ENCODE measurements at places on chromosomes 1 and 21.

- DNase-seq, result no peak
These were observed 19.7 kb downstream of the NFIA start for GRCh38 chr1:61102041-61102440.

- no peak for DNase-seq
These were observed 43.0 kb downstream of the PPP2R5A start for GRCh38 chr1:212328248-212328647.

DNA sequence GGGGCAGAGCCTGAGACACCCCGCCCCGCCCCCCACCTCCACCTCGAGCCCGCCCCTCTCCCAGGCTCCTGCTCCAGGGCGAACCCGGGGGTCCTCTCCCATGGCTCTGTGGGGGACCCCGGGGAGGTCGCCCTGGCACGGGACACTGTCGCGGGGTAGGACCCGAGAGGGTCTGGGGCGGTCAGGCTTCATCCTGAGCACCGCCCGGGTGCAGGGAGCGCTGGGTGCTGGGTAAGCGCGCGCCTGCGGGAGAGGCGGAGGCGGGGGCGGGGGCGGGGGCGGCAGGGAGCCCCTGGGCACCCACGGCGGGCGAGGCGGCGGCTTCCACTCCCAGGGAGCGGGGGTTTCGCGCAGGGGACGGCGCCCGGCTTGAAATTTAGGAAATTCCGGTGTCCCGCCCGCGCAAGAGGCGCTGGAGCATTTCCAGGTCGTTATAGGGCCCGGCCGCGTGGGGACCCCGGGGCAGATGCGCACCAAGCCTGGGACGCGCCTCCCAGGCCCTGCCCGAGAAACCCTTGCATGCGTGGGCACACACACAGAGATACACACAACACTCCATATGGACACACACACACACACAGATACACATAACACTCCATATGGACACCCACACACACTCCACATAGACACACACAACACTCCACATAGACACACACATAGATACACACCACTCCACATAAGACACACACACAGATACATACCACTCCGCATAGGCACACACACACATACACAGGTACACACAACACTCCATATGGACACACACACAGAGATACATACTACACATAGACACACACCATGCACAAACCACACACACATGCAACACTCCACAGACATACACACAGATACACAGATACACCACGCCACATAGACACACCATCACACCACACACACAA, 48.7 kb upstream of the SLC19A1 start:
- DNase-seq, result peak; percentile 71

- DNase-seq, result no peak
These were observed 256.5 kb downstream of the NFIA start for GRCh38 chr1:61338899-61339298.

DNA sequence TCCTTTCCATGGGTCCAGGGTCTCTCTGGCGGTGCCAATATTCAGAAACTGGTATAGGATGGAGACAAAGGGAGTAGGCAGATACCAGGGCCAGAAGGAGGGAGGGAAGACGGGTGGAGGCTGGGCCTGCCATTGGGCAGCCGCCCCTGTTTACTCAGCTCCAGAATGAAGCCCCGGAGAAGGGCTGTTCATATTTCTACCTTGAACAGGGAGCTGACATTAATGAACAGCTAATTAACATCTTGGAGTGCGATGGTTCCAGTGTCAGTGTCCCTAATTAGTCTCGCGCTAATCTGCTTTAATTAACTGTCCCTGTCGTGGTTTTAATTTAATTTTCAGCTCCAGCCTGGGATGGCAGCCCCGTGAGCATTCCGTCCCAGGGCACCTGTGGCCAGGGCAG, 113.8 kb downstream of the EPHB2 start:
- DNase-seq, result no peak

DNA sequence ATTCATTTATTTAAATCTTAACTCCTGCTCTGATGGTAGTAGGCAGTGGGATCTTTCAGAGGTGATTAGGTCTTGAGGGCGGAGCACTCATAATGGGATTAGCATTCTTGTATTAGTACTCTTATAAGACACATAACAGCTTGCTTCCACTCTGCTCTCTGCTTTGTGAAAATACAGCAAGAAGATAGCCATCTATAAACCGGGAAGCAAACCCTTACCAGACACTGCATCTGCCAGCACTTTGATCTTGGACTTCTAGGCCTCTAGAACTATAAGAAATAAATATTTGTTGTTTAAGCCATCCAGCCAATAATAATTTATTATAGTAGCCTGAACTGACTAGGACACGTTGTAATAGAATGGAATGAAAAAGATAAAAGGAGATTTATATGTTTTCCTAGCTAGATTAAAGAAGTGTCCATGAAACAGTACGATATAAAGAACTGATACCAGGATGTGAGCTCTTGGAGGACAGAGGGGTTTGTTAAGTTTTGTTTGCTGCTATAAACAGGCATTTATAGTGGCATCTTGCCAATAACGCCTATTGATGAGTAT, 869.9 kb downstream of the MRPL39 start:
- DNase-seq, result no peak

DNA sequence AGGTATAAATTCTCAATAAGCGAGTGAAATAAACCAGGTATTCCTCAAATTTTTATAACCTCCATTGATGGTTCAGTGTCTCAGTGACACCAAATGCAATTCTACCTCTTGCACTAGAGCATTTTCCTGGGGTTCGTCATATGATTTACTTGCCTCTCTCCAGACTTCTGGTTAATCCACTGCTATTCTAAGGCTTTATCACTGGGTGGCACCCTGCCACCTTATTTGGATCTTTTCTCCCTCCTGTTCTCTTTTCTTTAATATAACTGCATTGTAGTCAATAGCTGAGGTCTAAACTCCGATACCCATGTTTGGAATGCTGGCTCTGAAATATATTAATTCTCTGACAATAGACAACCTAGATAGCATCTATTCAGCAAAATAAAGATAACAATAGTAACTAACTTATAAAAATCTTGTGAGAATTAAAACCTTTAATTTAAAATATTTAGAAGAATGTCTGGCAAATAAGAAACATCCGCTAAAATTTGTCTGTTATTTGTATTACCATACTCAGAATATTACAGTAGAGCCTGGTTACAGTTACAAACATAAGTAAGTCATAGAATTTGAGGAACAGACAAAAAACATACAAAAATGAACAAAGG, 436.4 kb downstream of the PLA2G4A start:
- DNase-seq, result no peak

- no peak for DNase-seq
These were observed 24.5 kb upstream of the SHCBP1L start for GRCh38 chr1:182977480-182977879.

GRCh38 chr1:13627127-13627526, 43.5 kb downstream of the PDPN start:
- DNase-seq, result no peak

- no peak for DNase-seq
These were observed 37.6 kb downstream of the OR10R2 start for GRCh38 chr1:158509471-158510156.

- no peak for DNase-seq
These were observed 56.5 kb downstream of the TOMM20 start for GRCh38 chr1:235072096-235072495.

DNA sequence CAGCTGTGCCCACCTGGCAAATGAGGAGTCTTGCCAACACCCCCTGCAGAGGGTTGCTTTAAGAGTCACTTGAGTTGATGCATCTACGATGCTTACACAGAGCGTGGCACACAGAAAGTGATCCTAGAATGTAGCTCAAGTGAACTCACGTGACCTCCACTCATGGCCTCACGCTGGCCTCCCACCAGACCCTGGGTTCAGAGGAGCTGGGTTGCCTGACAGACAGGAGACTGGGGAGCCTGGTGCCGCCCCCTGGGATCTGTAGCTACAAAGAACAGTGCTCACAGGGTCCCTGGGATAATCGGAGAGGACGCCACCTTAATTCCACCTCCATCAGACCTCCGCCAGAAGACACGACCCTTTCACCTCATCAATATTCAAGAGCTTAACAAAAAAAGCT, 81.4 kb upstream of the CASZ1 start:
- DNase-seq, result no peak

DNA sequence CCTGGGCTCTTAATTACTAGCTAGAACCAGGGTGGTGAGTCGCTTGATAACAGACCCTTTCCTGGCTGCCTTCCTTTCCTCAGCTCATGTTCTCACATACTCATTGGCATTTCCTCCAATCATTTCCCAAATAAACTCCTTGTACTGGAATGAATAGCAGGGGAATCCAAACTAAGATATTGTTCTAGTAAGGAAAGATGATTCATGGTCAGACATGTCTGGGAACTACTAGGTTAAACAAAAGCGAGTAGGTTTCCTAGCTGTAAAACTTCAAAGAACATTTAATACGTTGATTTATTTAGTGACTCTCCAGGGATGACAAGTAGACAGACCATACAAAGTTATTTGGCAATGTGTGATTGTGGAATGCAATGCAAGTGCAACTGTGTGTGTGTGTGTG, 121.2 kb upstream of the KCNJ6 start:
- DNase-seq, result no peak

- DNase-seq, result no peak
These were observed 119.3 kb downstream of the HLCS start for GRCh38 chr21:36847189-36847588.

GRCh38 chr1:109113590-109114341, at the start of gene ELAPOR1:
Gene ELAPOR1 (plus strand): TSS chr1:109114115. CDS start chr1:109114184, 69 bp downstream.
- peak; percentile 79 for DNase-seq

GRCh38 chr1:209808059-209808581, 2.2 kb upstream of the IRF6 start:
- no peak for DNase-seq

DNA sequence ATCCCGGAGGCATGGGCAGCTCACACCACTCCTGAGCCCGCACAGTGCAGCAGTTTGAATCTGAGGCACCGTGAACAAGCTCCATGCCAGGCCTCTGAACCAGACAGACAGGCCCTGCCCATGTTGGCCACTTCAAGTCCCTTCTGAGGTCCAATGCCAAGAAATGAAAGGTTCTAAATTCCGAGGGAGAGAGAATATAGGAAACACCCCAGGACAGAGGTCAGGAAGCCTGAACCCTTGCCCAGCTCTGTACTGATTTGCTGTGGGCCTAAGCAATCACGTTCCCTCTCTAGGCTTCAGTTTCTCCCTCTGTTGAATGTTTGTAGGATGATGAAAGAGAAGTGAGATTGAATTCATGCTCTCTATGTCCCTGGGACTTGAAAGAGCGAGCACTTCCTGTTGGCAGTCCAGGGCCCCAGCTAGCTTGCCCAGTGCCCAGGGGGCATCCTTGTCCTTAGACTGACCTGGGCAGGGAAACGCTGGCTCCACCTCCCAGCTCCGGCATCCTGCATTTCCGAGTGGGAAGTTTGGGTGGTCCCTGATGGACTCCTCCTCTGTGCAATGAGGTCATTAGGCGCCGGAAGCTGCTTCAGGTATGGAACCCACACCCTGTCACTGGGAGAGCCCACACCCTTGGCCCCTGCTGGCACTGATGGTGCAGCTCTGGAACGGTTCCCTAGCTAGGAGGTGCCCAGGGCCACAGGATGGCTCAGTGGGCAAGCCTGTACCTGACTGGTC, 242.4 kb upstream of the TMEM51 start:
- no peak for DNase-seq

GRCh38 chr1:165949335-165950130, 122.1 kb downstream of the UCK2 start:
- no peak for DNase-seq

GRCh38 chr21:31848326-31848985, 24.4 kb upstream of the HUNK start:
- no peak for DNase-seq

- DNase-seq, result no peak
These were observed 32.9 kb downstream of the CLIC6 start for GRCh38 chr21:34701726-34702125.

DNA sequence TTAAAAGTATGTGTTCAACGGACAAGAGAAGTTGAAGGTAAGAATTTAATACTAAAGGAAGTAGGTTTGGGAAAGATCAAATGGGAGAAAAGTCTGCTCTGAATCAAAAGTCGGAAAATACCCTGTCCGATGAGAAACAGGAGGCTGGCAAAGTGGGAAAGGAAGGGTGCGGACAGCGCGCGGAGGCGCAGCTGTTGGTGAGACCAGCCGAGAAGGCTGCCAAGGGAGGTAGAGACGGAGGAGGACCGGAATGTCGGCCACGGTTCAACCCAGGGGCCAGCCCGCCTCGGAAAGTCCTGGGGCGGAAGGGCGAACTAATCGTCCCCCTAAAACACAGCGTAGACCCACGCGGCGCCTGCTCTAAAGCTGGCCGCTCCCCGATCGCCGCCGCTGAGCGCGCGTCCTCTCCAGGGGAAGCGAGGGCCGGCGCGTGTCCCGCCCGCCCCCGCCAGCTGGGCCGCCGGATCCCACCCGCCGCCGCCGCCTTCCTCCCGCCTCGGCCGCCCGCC, 639 bp upstream of the SPATA1 start:
- DNase-seq, result no peak

DNA sequence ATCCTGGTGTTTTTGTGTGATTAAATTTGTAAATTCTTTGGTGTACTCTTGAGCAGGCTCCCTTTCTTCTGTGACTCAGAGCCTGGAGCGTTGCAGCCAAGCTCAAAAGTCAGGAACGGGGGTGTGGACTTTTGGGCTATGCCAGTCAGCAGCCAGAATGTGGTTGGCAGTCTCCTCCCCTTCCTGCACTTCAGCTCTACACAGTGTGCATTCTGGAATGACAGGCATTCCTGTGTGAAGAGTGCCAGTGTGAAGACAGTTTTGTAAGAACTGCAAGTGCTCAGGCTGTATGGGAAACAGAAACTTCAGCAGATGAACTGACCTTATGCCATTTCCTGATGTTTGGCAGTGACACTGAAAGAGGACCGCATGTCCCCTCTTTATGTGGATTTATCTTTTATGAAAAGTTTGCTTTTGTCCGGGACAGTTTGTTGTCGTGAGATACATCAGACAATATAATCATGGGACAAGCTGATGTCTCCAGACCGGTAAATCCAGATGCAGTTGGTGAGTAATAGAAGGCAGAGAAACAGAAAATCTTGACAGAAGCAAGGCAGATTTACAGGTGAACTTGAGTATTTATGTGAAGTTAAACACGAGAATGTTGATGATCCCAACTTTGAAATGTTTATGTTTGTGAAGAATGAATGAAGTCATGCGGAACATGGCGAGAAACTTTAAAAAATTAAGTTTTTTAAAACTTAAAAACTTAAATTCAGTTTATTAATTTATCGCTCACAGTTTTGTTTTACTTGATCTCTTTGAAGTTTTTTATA, 67.7 kb upstream of the RCC1 start:
- no peak for DNase-seq

DNA sequence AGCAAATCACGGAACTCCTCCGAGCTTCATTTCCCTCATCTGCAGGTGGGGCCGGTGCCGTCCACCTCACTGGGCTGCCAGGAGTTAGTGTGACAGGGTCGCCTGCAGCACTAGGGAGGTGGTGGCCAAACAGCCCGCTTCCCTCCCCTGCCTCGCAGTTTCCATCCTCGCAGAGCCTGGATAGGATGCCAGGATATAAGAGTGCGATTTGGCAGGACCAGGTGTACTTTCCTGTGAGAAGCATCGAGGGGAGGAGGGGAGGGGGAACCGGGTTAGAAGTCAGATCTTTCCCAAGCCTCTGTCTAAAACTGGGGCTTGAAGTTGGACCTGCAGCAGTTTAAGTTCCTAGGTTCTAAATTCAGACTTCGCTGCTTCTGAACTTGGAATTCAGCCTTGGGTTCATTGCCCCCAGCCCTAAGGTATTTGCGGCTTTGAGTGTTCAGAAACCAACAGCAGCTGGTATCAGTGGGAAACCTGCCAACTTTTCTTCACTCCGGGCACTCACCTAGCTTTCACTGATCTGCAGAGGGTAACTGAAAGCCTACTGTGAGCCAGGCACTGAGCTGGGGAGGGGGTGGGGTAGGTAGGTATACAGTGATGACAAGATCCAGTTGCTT, 1.7 kb upstream of the JUN start:
- DNase-seq, result peak; percentile 17

GRCh38 chr1:198830412-198830811, 191.6 kb downstream of the PTPRC start:
- no peak for DNase-seq

GRCh38 chr1:177142791-177143271, 21.7 kb downstream of the ASTN1 start:
- no peak for DNase-seq

Measured in stimulated activated CD4-positive, alpha-beta T cell treated with anti-CD3 and anti-CD28 coated beads, Interleukin-4, amount 100 ng/mL, for 1 hour (primary cell).